Stimulated activated CD8-positive, alpha-beta memory T cell treated with anti-CD3 and anti-CD28 coated beads, Interleukin-7, amount 100 ng/mL, for 1 hour (primary cell): ENCODE measurements at places on chromosomes 2 and 18.

DNA sequence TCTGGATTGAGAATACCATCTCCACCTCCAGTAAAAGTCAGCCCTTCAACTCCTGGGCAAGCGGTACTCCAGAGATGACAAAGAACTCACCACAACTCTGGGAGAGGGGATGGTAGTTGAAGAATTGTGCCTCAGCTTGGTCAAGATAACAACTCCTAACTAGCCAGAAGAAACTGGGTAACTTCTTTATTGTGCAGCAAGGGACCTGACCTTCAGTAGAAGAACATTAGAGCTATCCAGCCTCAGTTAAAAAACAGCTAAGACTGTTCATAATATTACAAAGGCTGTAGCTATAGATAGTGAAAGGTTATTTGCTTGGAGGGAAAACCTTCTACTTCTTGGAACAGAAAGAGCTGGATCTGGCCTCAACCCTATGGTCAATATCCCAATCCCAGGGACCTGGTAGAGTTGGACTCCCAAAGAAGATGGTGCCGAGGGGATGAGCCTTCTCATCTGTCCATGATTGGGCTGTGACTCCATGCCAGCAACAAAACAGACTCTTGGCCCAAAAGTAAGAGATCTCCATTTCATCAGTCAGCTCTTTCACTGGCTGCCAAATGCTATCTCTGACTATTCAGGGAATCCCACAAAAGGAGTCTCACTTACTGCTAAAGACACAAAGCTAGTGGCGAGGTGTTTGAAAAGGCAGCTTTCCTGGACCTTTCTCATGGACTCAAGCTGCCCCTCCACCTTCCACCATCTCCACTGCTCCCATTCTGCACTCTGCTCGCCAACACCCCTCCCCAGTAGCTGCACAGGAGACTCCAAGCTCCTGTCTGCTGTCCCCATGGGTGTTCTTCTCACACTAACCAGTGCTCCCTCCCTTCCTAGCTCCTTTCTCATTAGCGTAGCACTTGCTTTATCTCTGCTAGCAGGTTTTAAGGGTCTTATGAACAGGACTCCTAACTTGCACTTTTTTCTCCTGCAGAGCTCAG is 145.8 kb downstream of the CAPN13 start:
- DNase-seq = no peak

DNA sequence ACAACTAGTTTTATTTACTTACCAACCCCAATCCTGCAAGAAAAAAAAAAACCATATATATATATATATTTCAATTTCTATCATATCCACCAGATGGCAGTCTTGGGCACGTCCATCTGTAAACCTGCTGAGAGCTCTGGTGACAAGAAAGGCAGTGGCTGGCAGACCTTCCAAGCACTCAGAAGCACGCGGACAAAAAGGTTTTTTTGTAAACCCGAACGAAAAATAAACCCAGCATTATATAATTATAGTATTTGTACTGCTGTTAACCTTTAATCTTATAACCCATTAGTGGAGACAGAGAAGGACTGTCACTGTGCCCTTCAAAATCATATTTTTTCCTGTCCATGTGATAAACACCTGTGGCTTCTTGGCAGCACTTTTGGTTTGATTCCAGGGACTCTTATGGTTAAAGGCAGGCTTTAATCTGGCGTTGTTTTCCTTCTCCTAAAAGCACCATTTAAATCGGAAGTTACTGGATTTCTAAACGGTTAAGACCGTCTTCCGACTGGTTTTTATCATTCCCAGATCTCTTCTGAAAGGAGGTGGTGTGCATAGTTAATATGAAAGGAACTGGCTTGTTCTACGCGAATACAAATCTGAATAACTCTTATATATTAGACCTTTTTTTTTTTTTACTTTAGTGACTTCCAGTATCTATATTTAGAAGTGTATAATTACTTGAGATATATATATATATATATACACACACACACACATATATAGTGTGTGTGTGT is 31.0 kb upstream of the SLC3A1 start:
- DNase-seq = no peak

- no peak for DNase-seq
Observed at GRCh38 chr2:197926673-197927072, 122.3 kb downstream of the PLCL1 start.

DNA sequence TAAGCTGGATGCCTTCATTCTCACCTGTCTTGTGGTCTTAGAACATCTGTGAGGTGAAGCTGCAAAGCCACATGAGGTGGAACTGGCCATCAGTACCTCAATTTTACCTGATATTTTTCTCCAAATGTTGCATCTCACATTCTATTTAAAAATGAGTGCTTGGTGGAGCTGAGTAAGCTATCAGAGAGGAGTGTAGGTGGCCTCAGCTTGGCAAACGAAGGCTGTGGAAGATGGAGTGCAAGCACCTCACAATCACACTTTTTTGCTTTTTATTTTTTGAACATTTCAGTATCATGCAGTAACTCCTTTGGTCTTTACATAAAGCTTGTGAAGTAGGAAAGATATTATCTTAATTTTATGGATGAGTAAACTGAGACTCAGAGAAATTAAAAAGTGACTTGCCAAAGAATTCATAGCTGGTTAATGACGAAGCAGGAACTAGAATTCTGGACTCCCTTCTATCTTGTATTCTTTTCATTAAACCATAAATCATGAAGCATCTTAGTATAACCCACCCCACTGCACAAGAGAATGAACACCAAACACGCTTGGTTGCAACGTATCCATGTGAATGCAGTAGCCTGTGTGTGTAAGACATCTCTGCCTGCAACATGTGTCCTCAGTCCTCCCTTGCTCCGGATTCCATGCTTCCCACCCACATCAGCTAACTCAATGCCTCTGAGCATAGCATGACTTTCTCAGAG is 27.2 kb downstream of the C2orf49 start:
- DNase-seq = no peak

DNA sequence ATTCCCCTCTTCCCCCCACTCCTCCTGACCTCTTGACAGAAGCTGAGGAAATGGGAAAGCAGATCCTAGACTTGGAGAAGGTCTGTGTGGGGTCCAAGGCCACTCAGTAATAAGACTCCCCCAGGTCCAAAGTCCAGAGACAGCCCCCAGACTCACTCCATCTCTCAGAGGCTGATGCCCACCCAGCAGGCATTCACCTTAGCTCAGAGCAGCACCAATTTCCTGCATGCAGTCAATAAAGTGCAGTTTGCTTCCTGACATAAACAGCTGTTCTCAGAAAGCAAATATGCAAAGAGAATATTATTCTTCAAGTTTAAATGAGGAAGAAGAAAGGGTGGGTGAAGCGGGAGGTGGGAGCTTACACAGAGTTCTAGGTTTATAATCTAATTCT is 84.1 kb upstream of the RTN4 start:
- no peak for DNase-seq

- no peak for DNase-seq
Observed at GRCh38 chr2:42256505-42256904, 87.4 kb downstream of the EML4 start.

DNA sequence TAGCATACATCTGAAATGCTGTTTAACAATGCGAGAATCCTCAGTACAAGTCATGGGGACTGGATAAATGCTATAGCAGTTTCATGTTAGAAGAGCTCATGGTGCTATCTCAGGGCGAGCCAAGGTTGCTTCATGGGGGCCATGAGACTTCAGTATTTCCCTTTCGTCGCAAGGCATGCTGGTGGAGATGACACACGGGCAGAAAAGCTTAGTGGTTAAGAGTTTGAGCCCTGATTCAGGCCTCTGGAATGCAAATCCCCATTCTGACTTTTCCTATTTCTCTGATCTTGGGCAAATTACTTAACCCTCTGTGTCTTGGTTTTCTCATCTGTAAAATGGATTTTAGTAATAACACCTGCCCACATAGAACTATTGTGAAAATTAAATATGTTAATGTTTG is 57.4 kb upstream of the EPHA4 start:
- no peak for DNase-seq

GRCh38 chr18:13909141-13909940 is 6.0 kb downstream of the MC2R start:
- DNase-seq = no peak

DNA sequence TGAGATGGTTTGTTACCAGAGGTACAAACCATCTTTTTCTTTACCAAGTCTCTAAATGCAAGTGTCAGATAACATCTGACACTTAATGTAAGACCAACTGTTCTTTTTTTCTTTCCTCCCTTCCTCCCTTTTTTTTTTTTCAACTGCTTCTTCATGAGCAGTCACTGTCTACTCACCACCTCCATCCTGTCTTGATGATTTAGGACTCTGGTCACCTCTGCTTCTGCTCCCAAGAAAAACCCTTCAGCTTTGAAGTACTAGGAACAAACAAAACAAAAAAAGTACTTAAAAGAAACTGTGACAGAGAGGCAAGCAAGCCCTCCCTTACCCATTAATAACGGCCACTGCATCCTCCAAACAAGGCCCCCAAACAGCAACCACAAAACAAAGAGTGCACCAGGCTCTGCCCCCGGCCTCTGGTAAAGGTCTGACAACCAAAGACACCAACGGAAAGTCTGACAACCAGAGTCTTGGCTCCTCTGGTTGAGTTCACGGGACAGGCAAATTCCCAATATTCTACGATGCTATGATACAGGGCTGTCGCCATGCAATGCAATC is 141.0 kb downstream of the ARL4C start:
- no peak for DNase-seq

DNA sequence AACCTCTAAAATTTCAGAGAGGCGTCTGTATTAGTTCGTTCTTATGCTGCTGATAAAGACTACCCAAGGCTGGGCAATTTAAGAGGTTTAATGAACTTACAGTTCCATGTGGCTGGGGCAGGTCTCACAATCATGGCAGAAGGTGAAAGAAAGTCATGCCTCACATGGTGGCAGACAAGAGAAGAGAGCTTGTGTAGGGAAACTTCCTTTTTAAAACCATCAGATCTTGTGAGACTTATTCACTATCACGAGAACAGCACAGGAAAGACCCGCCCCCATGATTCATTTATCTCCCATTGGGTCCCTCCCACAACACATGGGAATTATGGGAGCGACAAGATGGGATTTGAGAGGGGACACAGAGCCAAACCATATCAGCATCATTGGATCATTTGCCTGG is 183.2 kb upstream of the SIX2 start:
- no peak for DNase-seq

DNA sequence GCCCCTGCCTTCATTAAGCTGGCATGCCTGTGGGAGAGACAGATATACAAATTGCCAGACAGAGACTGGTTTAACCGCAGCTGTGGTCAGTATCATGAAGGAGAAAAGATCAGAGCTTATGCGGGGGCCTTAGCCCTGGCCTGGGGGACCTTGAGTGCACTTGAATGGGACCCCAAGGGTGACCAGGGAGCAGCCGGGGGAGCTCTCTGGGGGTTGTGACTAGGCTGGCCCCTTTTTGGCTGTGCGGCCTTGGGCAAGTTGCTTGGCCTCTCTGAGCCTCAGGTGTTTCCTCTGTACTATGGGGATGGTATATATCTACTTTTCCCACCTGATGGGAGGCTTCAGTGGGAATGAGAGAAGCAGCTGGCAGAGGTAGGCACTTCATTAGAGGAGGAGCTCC is 35.7 kb downstream of the INHBB start:
- DNase-seq = no peak

DNA sequence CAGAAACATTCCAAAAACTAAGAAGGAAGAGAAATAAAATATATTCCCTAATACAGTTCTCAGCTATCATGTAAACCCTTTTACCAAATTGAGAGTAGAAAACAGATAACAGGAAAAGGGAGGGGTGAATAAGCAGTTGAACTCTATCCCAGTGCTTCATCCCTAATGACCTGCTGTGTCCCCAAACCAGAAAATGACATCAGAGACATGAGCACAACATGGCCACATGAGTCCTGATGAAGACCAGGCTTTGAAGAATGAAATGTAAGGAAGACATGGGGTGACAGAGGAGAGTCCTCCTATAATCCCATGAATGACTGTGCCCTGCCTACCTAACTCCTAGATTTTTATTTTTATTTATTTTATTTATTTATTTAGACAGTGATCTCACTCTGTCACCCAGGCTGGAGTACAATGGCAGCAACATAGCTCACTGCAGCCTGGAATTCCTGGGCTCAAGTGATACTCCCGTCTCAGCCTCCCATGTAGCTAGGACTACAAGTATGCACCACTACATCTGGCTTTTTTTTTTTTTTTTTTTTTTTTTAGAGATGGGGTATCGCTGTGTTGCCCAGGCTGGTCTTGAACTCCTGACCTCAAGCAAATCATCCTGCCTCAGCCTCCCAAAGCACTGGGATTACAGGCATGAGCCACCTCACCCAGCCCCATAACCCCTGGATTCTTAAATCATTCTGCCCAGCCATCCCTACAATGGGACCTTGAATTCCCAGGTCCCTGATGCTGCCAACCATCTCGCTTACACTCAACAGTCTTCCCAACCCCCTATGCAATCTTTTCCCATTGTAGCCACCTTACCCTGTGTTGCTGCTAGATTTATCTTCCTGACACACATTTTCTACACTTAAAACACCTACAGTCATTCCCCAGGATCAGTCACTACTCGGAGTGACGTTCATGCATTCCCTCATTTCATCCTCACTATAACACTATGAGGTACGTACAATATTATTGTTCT is 64.5 kb downstream of the ANKRD44 start:
- DNase-seq = no peak

- DNase-seq = no peak
Observed at GRCh38 chr2:240479111-240479501, 43.6 kb downstream of the GPC1 start.

DNA sequence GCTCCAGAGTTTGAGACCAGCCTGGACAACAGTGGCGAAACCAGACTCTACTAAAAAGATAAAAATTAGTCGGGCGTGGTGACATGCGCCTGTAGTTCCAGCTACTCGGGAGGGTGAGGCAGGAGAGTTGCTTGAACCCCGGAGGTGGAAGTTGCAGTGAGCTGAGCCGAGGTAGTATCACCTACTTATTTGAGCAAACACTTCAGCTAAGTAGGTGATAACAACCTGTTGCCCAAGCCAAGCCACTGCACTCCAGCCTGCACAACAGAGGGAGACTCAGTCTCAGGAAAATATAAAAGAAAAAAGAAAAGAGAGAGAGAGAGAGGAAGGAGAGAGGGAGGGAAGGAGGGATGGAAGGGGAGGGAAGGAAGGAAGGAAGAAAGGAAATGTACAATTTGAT is 21.3 kb downstream of the FER1L5 start:
- DNase-seq = no peak
